ENCODE measurements at places on chromosomes 6 and 20.

- peak; percentile 50 for DNase-seq
Measured at GRCh38 chr6:35757456-35758123, 18.8 kb upstream of the CLPSL2 start.

GRCh38 chr6:23319582-23319981 lies 750.2 kb downstream of the HDGFL1 start:
- no peak for DNase-seq

DNA sequence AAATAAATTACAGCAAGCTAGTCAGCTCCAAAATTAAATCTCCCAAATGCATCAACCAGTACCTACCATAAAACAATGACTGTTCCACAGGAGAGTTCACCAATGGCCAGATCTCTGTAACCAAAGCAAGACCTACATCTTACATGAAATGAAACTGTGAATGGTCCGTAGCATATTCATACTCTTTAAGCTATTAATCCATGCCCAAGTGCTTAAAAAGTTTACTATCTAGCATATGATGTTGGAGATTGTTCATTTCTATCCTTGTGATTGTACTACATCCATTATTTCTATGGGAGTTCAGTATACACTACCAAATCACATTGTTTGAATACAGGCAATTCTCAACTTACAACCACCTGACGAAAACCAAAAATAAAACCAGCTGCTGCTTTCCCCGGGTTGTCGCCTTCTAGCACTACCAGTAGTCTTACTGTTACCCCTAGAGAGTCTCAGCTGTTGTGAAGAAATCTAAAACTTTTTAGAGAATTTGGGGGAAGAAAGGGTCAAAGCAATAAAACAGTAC lies 38.0 kb downstream of the HIVEP2 start:
- DNase-seq, result no peak

GRCh38 chr6:14796974-14797762 lies 448.7 kb upstream of the JARID2 start:
- DNase-seq, result peak; percentile 45

- DNase-seq, result peak; percentile 83
Measured at GRCh38 chr6:113564371-113565171, 292.6 kb upstream of the MARCKS start.

GRCh38 chr20:31516651-31517050 lies 2.4 kb downstream of the HM13 start:
- DNase-seq, result no peak

DNA sequence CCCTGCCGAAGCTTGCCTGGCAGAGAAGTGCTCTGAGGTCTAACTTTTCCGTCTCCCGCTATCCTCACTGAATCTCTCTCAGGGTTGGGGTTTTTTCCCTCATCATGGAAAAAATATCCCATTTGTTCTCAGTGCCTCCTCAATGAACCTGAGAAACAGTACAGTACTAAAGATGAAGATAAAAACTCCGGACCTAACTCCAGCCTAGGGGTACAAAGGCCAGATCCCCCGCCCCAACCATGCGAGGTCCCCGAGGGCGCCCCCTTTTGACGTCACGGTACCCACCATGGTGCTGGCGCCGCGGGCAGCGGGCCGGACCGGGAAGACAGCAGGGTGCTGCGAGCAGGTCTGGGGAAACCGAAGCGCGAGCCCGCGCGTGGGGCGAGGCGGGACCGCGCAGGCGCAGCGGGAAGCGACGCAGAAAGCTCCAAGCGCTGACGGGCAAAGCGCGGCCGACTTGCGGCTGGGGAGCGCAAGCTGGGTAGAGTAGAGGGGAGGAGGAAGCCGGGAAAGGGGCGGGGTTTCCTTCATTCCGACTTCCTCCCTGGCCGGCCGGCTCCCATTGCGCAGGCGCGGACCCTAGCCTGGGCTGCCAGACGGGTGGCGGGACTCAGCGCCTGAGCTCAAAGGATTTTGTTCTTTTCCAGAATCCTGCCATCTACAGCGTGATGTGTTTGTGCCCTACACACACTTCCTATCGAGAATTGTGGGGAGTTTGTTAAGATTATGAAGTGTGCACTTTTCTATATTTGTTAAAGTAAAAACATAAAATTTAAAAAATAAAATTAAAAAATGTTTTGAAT lies at the start of gene LSM2:
LSM2 (minus strand) TSS at position 497 of the 803 bp plus-strand sequence; CDS start at position 288, 209 bp downstream.
- peak; percentile 99 for DNase-seq

DNA sequence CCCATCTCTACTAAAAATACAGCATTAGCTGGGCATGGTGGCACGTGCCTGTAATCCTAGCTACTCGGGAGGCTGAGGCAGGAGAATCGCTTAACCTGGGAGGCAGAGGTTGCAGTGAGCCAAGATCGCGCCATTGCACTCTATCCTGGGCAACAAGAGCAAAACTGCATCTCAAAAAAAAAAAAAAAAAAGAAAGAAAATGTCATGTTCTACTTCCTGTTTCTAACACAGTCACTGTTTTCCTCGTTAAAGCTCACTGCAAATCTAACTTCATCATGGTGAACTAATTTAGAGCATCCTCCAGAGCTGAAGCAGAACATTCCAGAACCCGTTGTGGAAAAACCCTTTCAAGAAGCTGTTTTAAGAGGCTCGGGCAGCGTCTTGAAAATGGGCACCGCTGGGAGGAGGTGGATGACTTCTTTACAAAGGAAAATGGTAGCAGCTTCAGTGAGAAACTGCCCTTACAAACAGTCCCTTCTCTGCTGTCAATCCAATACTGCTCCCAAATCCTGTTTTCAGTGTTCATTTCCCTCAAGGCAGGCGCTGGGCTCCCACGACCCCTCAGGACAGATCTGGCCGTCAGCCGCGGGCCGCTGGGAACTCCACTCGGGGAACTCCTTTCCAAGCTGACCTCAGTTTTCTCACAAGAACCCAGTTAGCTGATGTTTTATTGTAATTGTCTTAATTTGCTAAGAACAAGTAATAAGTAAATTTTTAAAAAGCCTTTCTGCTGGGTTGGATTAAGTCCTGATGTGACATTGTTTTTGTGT lies 12.5 kb downstream of the CTSZ start:
- no peak for DNase-seq

DNA sequence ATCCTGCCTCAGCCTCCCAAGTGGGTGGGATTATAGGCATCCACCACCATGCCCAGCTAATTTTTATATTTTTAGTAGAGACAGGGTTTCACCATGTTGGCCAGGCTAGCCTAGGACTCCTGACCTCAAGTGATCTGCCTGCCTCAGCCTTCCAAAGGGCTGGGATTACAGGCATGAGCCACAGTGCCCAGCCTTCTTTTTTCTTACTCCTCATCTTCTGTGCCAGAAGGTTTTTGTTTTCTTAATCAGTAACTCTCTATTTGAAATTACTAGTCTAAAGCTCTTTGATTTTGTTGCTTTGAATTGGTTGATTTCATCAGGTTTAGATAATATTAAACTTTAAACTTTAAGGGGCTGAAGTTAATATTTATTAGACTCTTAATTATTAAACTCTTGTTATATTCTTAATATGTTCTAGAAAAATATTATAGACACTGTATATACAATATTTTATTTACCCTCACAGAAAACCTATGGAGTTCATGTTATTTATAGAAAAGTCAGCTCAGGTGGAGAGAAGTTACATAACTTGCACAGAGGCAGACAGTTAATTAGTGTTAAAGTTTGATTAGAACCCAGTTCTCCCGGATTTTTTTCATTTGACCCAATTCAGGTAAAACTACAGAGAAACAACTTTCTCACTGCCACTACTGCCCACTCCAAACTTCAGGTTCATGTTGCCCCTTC lies 177.4 kb upstream of the SGK1 start:
- DNase-seq, result no peak

- no peak for DNase-seq
Measured at GRCh38 chr6:10730254-10730653, 7.4 kb downstream of the TMEM14C start.

DNA sequence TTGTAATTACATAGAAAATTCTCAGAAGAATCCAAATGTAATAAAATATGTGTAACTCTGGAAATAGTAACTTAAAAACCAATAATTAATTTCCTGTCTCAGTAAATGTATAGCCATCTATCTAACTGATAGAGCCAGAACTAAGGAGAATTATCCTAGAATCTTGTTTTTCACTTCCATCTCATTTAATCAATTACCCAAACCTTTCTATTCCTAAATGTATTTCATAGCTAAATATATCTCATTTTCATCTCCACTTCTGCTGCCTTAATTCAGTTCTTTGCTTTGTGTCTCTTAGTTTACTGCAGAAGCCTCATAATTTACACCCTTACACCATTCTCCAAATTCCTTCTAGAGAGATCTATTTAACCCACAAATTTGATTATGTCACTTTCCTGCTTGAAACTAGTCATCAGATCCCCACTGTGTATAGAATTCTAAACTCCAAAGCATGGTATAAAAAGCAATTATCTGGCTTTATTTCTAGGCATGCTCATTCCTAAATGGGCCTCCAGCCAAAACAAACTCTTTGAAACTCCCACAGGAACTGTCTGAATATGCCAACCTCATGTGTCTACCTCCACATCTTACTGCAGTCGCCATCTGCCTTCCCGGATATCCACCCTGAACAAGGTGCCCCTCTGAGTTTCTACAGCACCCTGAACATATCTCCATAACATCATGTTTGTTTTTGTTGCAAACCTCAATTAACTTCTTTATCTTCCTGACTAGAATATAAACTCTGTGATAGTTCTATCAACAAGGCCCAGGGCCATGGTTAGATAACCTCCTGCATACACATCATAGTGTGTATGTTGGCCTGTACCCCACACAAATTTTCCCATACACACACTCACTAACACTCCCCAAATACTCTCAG lies 70.5 kb upstream of the ADTRP start:
- no peak for DNase-seq

- DNase-seq, result no peak
Measured at GRCh38 chr20:59810449-59811187, 122.8 kb downstream of the SYCP2 start.

DNA sequence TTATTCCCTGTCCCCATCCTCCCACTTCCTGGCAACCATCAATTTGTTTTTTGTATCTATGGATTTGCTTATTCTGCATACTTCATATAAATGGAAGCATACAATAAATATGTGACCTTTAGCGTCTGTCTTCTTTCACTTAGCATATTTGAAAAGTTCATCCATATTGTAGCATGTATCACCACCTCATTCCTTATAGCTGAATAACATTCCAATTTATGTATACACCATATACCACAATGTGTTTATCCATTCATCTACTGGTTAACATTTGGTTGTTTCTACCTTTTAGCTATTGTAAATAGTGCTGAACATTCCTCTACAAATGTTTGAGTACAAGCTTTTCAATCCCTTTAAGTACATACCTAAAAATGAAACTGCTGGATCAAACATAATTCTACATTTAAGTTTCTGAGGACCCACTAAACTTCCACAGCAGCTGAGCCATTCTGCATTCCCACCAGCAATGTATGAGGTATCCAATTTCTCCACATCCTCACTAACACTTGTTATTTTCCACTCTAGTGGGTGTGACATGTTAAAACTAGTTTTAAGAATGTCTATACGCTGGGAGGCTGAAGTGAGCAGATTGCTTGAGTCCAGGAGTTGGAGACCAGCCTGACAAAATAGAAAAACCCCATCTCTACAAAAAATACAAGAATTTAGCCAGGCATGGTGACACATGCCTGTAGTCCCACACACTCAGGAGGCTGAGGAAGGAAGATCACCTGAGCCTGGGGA lies 32.9 kb downstream of the NUDT3 start:
- no peak for DNase-seq

DNA sequence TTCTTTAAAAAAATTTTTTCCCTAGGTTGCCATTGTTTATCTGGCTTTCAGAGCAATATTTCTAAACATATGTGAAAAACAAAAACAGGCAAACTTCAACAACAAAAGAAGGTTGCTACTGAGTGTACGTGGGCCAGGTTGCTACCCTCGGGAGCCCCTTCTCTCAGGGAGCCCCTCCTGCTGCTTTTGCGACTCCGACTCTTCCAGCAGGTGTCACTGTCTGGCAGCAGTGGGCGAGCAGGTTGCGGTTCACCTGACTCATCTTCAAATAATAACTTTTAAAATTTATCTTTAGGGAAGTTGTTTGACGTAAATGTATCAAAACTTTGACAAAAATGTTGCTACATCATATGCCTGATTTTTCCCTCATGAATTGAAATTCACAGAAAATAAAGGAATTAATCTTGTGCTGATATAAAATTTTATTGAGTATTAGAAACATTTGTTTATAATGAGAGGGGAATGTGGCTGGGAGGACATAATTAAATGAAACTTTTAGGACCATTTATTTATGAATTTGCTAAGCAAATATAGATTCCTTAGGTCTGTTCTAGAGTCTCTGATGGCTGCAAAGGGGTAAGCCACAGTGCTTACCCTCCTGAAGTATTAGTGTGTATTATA lies 138.8 kb downstream of the HIVEP1 start:
- no peak for DNase-seq

GRCh38 chr20:16407251-16408067 lies 165.8 kb downstream of the KIF16B start:
- DNase-seq, result no peak

- no peak for DNase-seq
Measured at GRCh38 chr6:89299466-89299850, 15.6 kb downstream of the GABRR2 start.

DNA sequence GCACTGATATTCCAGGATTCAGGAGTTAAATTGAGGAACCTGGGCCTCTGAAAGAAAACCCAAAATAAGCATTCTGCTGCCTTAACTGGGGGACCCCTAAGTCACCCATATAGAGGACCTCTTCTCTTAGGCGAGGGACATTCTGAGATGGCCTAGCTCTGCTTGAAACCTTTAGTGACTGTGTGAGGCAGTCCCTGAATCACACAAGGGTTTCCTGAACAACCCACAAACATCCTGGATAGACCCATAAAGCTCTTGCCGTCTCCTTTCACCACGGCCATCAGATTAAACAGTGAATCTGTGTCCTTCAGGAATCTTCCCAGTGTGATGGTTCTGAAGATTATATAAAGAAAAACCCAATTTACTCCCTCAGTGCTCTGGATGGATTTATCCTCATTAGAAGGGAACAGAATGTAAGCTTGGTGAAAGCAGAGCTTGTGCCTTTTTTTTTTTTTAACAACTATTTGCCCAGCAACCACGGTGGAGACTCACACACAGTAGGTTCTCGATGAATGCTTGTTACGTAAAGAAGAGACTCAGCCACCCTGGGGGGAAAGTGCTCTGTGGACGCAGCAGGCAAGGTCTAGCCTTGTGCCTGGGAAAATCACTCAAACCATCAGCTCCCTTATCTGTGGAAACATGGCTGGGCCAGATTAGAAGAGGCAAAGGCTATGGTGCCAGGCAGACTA lies 39.1 kb upstream of the SIRPG start:
- no peak for DNase-seq

DNA sequence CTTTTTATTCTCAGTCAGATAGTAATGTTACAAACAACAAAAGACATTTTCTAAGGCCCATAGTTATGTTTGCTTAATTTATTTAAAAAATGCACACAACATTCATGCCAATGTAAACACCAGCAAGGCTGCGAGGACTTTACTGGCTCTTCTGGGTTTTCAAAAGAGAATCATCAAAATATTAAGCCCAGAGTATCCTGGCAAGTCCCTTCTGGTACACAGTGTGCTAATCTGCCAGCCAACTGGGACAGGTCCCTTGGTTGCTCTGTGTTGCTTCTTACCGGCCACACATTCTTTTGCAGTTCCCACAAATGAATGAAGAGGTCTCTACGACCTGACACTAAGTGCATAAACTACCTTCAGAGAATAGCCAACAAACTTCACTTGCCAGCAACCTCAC lies 42.6 kb upstream of the SPDEF start:
- DNase-seq, result no peak

- DNase-seq, result no peak
Measured at GRCh38 chr6:47241742-47242482, 67.8 kb downstream of the TNFRSF21 start.
